ENCODE measurements at places on chromosomes 7 and 10. TPM values are rescaled to one million over a fixed set of nuclear protein-coding genes. Genes with fewer than 3 reads are reported as not detected.

Gene ANKRD61
- total RNA-seq = not detected

Gene GPR37
- 0.16 TPM for total RNA-seq

Gene DKK1
- 21.4 TPM for total RNA-seq

Gene ZNF746
- 15.9 TPM for total RNA-seq

Gene ACSL5
- total RNA-seq = 35.8 TPM

Gene USP6NL
- total RNA-seq = 20.5 TPM

Gene NPY4R2
- not detected for total RNA-seq

Gene BMS1
- 13.0 TPM for total RNA-seq

Gene GOLGA7B
- total RNA-seq = not detected

Gene MYOZ1
- total RNA-seq = not detected

Gene MAD1L1
- 50.2 TPM for total RNA-seq

Gene CELF2
- total RNA-seq = 23.2 TPM

Gene SYT15
- 0.44 TPM for total RNA-seq

Gene BCAP29
- 47.8 TPM for total RNA-seq

Gene CYP51A1
- total RNA-seq = 79.2 TPM

Gene H2AZ2
- total RNA-seq = 210 TPM

Gene RRP12
- total RNA-seq = 19.6 TPM

Gene RAMP3
- 0.81 TPM for total RNA-seq

Gene SPDYE18
- total RNA-seq = 0.49 TPM

Gene OR2A14
- total RNA-seq = not detected

Gene TMEM273
- total RNA-seq = 68.0 TPM

Gene TWIST1
- total RNA-seq = not detected

Gene C10orf53
- not detected for total RNA-seq

Gene LDB3
- total RNA-seq = not detected

Gene CCDC172
- total RNA-seq = not detected

Gene PCLO
- 4.5 TPM for total RNA-seq

Gene CCZ1
- total RNA-seq = 33.8 TPM

Gene KLF14
- total RNA-seq = not detected

Gene EIF5AL1
- 0.16 TPM for total RNA-seq

Gene NEUROG3
- not detected for total RNA-seq

Gene GPR15LG
- not detected for total RNA-seq

Gene NANOS1
- total RNA-seq = 0.16 TPM

Gene ZNF365
- total RNA-seq = 0.25 TPM

Gene LRRN3
- under 0.01 TPM for total RNA-seq

Gene LRRD1
- total RNA-seq = under 0.01 TPM

Gene CFAP70
- 0.25 TPM for total RNA-seq

Gene COL28A1
- total RNA-seq = under 0.01 TPM

Gene CALCR
- not detected for total RNA-seq

Gene TAS2R5
- 2.8 TPM for total RNA-seq

Gene NSUN5
- 3.7 TPM for total RNA-seq

Gene MNX1
- total RNA-seq = not detected

Gene ZNF488
- total RNA-seq = 0.13 TPM

Gene NDUFB2
- total RNA-seq = 96.5 TPM

Gene AKR1C8
- total RNA-seq = 0.16 TPM

Gene NPSR1
- not detected for total RNA-seq

Gene TAS2R39
- total RNA-seq = not detected

Gene PRSS2
- total RNA-seq = not detected

Gene KAZALD1
- 0.31 TPM for total RNA-seq

Gene C10orf62
- 0.06 TPM for total RNA-seq

Gene PRLHR
- not detected for total RNA-seq

Gene AMZ1
- total RNA-seq = under 0.01 TPM

Gene PAPSS2
- total RNA-seq = 104 TPM

Gene NPY4R
- not detected for total RNA-seq

Measured in bladder microvascular endothelial cell (primary cell).